ENCODE measurements at places on chromosomes 6 and 20. TPM values are rescaled to one million over a fixed set of nuclear protein-coding genes. Genes with fewer than 3 reads are reported as not detected.

DNA sequence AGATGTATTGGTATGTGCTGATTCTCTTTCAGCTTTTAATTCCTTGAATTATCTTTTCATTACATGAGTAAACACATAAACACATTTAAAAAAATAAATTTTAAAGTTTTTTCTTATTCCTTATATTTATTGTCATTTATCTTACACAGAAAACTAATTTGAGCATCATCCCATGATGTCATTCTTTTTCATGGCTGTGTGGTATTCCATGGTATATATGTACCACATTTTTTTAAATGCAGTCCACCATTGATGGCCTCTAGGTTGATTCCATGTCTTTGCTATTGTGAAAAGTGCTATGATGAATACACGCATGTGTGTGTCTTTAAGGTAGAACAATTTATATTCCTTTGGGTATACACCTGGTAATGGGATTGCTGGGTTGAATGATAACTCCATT is 33.3 kb downstream of the OTOR start:
- DNase-seq, result no peak

DNA sequence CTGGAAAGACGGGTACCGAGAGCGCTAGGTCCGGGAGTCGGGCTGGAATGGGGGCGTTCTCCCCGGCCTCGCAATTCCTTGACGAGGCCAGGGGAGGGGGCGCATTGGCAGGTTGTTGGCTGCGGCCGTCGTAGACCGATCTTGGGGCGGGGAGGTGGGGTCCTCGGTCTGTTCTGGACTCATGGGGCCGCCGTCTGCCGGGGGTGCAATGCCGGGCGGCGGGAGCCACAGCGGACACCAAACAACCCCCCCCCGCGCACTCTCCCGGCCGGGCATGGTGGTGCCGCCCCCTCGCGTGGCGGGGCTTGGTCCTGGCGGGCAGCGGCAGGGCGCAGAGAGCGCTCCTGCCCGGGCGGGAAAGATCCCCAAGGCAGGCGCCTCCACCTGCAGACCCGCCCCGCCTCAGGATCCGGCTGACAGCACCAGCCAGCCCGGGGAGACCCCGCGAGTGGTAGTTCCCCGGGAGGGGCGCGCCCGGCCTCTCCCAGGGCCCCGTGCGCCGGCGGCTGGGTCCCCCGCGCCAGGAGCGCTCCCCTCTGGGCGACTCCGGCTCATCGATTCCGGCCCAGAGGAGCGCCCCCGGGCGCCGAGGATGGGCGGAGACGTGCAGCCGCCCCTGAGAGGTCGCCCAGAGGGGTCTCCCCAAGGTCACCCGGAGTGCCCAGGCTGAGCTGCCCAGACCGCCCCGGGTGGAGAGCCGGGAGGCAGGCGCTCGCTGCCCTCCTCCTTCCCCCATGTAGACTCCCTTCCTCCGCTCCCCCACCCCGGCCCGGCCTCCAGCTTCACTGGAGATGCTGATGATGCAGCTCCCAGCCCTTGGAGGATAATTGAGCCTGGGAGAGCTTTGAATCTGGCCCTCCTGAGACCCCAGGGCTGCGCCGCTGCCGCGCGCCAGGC is 709 bp downstream of the PPP1R16B start:
- peak; percentile 38 for DNase-seq

DNA sequence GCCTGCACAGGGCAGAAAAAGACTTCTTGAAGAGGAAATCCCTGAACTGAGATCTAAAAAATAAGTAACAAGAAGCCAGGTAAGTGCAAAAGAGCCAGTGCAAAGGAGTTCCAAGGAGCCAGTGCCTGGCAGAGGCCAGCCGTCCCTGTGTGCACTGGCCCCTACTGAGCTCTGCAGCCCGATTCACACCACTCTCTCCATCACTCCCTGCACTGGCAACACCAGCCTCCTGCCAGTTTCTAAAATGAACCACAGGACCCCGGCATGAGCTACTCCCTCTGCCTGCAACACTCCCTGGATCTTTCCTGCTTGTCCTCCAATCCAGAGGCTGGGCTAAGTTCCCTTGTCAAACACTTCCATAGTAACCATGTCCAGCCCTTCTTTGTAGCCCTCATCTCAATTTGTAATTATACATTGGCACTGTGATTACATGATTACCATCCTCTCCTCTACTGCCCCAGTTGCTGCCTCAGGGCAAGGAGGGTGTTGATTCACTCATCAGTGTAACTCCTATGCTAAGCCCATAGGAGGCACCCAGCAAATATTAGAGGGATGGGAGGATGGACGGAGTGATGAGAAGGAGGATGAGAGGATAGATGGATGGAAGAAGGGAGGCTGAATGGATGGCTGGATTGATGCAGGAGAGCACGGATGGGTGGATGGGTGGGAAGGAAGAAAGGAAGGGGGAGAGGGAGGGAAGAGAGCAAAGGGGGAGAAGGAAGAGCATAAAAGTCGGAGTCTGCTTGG is 49.3 kb downstream of the SIRPA start:
- no peak for DNase-seq

DNA sequence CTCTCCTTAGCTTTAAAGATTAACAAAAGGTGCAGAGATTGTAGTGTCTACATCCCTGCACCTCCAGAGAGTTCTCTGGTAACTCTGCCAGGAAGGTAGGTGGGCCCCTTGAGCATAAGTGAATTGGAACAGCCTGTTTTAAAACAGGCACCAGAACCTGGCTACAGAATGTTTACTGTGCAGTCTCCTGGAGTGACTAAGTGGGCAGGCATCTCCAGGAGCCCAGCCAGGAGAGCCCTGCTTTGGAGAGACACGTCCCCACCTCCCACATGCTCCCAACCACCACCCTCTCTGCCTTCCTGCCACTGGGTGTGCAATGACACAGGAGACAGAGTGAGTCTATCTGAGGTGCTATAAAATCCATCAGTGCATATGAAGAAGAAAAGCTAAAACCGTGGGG is 110.3 kb upstream of the EYA4 start:
- DNase-seq, result no peak

GRCh38 chr6:144879436-144879835 is 594.3 kb downstream of the UTRN start:
- DNase-seq, result no peak

GRCh38 chr6:16728513-16729182 is 32.6 kb downstream of the ATXN1 start:
- no peak for DNase-seq

- DNase-seq, result no peak
Observed at GRCh38 chr6:6495851-6496250, 92.7 kb upstream of the LY86 start.

GRCh38 chr6:146968041-146968760 is 236.0 kb upstream of the STXBP5 start:
- DNase-seq, result peak; percentile 32

DNA sequence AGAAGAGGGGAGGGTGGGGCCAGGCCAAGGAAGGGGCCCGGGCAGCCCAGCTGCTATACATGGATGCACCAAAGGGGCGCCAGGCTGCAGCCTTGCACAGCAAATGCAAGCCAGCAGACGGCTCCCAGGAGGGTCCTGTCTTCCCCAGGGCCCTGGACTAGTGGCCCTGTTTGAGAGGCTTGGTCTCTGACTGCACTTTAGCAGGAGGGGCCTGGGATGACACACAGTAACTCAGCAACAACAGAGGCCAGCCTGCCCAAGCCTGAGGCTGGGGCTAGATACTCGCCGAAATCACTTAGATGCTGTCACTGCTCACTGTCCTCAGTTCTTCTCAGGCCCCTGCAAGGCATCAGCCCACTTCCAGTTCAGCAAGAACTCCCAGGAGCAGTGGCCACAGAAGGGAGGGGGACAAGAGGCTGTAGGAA is 73.5 kb downstream of the TRAM2 start:
- DNase-seq, result no peak

- DNase-seq, result peak; percentile 40
Observed at GRCh38 chr6:19465256-19465655, 371.9 kb upstream of the ID4 start.

DNA sequence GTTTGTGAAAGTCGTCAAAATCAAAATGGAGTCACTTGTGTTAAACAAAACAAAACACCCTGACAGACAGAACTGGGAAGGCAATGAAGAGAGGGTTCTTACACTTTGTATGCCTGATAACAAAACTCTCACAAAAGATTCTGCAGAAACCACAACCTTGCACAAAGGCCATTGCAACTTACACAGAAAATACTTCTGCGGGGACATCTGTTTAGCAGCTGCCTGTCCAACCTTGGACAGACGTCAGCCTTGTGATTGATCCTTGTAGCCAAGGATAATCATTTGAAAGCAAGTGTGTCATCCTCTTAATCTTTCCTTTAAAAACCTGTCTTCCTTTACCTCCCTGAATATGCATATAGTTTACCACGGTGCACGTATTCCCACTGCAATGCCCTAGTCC is 17.0 kb upstream of the SLC22A3 start:
- DNase-seq, result no peak

GRCh38 chr6:101716810-101717209 is 323.3 kb downstream of the GRIK2 start:
- no peak for DNase-seq

DNA sequence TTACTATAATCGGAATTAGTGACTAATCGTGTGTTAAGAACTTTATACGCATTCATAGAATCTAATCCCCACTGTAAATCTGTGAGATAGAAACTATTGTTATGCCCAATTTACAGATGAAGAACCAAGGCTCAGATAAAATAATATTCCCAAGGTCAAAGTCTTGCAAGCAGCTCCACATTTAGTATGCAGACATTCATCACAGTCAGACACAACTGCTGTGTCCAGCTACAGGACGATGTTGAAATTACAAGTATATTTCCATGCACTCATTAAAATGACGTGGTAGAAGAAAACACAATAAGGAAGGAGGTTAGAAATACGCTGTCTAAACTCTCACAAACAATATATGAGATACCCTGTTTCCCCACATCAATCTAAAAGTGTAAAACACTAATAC is 82.5 kb downstream of the PREX1 start:
- no peak for DNase-seq

GRCh38 chr6:162173466-162173865 is 554.1 kb downstream of the PRKN start:
- DNase-seq, result no peak

- DNase-seq, result peak; percentile 81
Observed at GRCh38 chr6:162538643-162539064, 188.9 kb downstream of the PRKN start.

- peak; percentile 44 for DNase-seq
Observed at GRCh38 chr6:84770521-84770920, 6.1 kb upstream of the TBX18 start.

DNA sequence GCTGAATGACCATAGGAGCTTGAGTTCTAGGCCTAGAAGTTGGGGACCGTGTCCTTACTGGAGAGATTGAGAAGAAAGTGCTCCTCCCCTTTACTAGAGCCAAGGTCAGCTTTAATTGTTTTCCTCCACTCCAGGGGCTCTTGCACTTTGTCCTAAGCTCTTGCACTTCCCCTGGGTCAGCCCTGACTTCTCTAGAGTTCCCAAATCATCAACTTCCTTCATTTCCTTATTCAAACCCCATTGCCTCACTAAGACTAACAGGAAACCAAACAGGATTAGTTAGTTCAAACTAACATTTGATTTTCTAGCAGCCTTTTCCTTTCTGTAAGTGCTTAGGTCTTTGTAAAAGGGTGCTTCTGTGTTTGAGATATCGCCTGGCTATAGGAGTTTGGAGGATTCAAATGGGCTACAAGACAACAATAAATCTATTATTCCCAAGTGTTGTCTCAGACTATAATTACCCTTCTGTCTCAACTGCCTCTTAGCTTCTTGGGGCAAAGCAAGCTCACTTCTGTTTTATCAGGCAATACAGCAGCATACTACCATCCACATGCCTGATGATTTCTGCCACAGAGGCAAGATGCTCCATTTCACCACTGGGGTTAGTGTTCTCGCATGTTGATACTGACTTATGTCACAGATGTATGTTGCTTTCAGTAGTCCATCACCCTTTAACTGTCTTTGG is 12.8 kb upstream of the DTNBP1 start:
- DNase-seq, result no peak

DNA sequence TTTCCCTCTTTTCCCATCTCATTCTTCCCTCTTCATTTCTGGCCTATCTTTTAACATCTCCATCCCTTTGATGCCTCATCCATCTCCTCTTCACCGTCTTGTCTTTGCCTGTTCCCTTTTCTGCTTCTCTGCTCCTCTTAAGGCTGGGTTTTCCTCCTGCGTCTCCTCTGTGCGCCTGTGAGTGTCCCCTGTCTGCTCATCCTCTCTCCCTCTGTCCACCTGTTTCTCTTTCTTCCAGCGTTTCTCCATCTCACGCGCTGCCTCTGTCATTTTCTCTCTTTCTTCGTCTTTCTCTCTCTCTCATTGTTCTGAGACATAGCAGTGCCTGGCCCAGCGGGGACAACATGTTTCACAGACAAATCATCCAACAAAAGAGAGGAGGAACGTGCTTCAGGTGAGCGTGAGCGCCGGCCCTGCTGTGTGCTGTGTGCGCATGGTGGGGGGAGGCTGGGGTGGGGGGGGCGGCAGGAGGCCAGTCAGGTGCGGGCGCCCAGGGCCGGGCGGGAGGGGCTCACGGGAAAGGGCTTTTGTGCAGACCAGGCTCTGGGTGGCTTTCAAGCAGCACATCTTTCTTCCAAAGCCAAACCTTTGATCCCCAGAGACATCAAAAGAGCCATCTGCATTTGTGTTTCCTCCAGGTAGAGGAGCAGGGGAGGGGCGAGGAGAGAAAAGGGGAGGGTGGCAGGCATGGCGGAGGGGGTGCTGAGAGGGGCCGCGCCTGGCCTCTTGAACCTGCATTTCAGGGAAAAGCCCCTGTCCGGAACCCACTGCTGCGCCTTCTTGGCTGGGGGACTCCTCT is 121.3 kb downstream of the VEGFA start:
- DNase-seq, result peak; percentile 81

- DNase-seq, result no peak
Observed at GRCh38 chr6:122035173-122035572, 364.3 kb upstream of the HSF2 start.

- DNase-seq, result peak; percentile 14
Observed at GRCh38 chr6:24931718-24932691, 3.8 kb downstream of the RIPOR2 start.

- no peak for DNase-seq
Observed at GRCh38 chr6:140046016-140046632, 671.7 kb upstream of the CITED2 start.

DNA sequence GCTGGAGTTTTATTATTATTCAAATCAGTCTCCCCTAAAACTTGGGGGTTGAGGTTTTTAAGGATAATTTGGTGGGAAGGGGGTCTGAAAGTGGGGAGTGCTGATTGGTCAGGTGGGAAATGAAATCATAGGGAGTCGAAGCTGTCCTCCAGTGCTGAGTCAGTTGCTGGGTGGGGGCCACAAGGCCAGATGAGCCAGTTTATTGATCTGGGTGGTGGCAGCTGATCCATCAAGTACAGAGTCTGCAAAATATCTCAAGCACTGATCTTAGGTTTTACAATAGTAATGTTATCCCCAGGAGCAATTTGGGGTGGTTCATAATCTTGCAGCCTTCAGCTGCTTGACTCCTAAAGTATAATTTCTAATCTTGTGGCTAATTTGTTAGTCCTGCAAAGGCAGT is 146.0 kb upstream of the SPACA1 start:
- DNase-seq, result no peak

GGTLC1 gene
- polyA plus RNA-seq, result not detected

LAMP5 gene
- 10.8 TPM for polyA plus RNA-seq

VPS52 gene
- 87.1 TPM for polyA plus RNA-seq

PLTP gene
- polyA plus RNA-seq, result 65.5 TPM

HDAC2 gene
- polyA plus RNA-seq, result 273 TPM

NDUFAF4 gene
- polyA plus RNA-seq, result 19.2 TPM

SIRPB2 gene
- 0.95 TPM for polyA plus RNA-seq

VPS16 gene
- 38.4 TPM for polyA plus RNA-seq

TMEM74B gene
- 4.0 TPM for polyA plus RNA-seq
